ENCODE measurements at places on chromosomes 11 and 22.

- DNase-seq, result no peak
Measured at GRCh38 chr22:32607086-32607485, 132.5 kb downstream of the FBXO7 start.

GRCh38 chr11:129451524-129451923 is 75.9 kb downstream of the BARX2 start:
- no peak for DNase-seq

DNA sequence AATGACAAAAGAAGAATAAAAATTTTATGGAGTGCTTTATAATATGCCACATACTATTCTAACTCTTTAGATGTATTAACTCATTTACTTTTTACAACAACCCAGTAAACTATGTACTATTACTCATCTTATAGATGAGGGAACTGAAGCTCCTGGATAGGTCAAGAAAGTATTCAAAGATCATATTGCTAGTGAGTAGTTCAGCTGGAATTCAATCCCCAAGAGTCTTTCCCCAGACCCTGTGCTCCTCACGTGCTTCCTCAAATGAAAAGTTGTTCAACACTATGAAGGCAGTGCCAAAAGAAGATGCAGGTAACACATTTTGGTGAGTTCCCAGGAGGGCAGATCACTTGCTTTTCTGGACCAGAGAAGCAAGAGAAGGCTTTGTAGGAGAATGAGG is 46.8 kb downstream of the BTG4 start:
- DNase-seq, result no peak

DNA sequence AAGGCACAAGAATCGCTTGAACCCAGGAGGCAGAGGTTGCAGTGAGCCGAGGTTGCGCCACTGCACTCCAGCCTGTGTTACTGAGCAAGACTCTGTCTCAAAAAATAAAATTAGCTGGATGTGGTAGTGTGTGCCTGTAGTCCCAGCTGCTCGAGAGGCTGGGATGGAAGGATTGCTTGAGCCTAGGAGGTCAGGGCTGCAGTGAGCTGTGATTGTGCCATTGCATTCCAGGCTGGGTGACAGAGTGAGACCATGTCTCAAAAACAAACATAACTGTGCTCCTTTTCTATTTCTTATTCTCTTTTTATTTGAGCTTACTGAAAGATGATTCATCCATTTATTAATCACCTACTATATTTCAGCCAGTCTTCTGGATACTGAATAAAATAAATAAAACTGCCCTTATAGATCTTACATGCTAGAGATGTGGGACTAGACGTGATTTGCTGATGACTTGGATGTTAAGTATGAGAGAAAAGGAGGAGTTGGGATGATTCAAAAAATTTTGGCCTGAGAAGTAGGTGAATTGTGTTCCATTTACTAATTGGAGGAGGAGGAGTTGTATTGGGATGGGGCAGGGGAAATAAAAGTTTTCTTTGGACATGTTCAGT is 18.0 kb downstream of the PAAF1 start:
- DNase-seq, result no peak

DNA sequence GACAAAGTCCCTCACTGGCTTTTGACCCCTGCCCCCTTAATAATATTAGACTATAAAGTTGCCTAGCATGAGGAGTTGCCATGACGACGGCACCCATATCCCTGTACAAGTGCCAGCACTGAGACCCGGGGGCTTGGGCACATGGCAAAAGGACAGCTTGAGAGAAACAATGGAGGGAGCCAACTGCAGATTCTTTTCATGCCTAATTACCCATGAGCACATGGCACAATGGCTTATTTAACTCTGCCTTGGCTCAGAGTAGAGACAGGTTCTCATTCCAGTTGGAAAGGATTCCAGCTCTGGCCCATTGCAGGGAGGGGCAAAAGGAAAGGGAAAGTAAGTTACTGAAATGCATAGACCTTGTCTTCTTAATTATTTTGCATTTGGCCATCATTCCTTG is 261.2 kb upstream of the UBASH3B start:
- DNase-seq, result no peak
